Fibroblast of skin of abdomen (primary cell): ENCODE measurements at places on chromosomes 12 and 14.

DNA sequence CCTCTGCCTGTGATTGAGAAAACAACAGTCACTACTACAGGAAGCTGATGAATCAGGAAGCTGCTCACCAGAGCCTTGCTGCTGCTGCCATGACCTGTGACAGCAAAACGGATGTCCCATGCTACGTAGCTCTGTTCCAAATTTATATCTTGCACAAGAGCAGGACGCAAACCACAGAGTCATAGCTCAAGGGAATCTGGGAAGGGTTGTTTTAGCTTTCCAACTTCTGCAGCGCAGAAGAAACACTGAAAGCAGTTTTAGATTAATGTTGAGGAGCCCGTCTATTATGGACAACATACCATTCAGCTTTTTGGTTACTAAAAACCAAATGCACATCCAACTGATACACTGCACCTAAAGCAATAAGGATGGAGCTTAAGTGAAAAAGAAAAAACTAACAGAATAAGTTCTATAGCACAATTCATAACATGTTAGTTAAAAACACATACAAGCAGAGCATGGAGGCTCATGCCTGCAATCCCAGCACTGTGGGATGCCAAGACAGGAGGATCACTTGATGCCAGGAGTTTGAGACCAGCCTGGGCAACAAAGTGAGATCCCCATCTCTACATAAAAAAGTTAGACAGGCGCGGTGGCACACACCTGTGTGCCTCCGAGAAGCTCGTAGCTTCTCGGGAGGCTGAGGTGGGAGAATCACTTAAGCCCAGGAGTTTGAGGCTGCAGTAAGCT, 1.7 kb upstream of the ANKRD33 start:
- DNase-seq, result peak; percentile 92

DNA sequence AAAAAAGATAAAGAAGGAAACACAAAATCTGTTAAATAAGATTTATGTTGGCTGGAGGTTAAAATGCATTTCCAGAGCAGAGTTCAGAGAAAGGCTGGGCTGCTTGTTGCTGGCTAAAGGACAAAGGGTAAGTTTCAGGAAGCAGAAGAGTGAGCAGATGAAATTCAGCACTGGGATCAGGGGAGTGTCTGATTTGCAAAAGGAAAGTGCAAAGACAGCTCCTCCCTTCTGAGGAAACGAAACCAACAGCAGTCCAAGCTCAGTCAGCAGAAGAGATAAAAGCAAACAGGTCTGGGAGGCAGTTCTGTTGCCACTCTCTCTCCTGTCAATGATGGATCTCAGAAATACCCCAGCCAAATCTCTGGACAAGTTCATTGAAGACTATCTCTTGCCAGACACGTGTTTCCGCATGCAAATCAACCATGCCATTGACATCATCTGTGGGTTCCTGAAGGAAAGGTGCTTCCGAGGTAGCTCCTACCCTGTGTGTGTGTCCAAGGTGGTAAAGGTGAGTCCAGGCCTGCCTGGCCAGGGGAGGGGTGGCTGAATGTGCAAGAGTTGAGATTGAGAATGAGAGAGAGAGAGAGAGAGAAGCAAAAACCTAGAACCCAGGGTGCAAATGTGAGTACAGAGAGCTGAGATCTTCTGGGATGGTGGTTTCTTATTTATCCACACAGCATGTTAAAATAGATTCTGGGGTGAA, at the start of gene OAS1:
TSS of gene OAS1 (plus strand) at position 251 of the 703 bp plus-strand sequence. CDS start at position 329, 78 bp downstream.
- DNase-seq, result no peak

GRCh38 chr14:101360054-101360911, 201.0 kb upstream of the DIO3 start:
- no peak for DNase-seq

- DNase-seq, result peak; percentile 76
Measured at GRCh38 chr12:69056743-69057515, 124.0 kb upstream of the CPM start.

DNA sequence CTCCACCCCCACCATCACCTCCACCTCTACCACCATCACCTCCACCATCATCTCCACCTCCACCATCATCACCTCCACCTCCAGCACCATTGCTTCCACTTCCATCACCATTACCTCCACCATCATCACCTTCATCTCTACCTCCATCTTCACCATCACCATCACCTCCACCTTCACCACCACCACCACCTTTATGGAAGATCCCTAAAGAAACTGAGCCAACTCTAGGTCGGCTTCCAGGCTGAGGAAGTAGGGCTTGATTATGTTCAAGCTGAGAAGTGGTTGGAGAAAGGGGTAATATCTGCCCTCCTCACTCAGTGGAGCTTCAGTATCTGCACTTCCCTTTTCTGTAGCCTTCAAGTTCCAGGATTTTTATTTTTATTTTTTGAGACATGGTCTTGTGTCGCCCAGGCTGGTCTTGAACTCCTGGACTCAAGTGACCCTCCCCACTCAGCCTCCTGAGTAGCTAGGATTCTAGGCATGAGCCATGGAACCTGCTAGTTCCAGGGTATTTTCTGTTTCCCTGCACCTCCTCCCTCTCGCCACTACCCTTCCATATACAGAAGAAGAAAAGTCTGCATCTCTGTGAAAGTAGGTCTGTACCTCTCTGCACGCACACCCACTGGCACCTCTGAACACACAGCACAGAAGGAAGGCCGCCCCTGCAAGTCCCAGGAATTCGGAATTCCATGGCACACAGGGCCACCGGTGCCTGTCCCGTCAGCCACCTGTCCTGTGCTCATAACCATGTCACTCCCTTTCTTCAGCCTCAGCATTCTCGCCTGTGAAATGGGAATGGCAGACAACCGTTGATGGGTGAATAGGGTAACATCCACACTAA, 5.9 kb downstream of the ZBTB42 start:
- no peak for DNase-seq

DNA sequence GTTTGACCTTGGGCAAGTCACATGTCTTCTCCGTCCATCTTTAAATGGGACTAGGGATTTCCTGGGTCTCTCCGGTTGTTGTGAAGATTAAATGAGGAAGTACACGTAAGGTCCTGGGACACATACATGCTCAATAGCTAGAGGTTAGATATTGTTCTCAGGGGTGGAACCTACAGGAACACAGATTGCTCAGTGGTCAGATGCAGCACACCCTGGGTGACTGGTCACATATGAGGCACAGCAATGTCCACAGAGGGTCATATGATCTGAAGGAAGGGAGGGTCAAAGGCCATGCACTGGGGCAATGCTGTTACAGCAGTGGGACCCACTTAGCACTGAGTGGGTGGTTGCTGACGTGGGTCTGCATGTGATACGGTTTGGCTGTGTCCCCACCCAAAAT, 11.4 kb upstream of the SLC8B1 start:
- no peak for DNase-seq

GRCh38 chr12:754851-755562, 2.6 kb downstream of the WNK1 start:
- DNase-seq, result peak; percentile 64

GRCh38 chr12:25005376-25005775, 56.5 kb upstream of the BCAT1 start:
- no peak for DNase-seq

- no peak for DNase-seq
Measured at GRCh38 chr12:90858252-90858651, 96.7 kb downstream of the CCER1 start.

- DNase-seq, result no peak
Measured at GRCh38 chr14:95816539-95816938, 60.1 kb upstream of the TUNAR start.

GRCh38 chr14:58861586-58861985, 223.8 kb downstream of the DACT1 start:
- peak; percentile 53 for DNase-seq

GRCh38 chr12:99436584-99436983, 211.0 kb upstream of the GARIN6 start:
- no peak for DNase-seq

- no peak for DNase-seq
Measured at GRCh38 chr14:97346675-97347074, 549.5 kb downstream of the VRK1 start.

GRCh38 chr14:93458234-93458633, 27.5 kb downstream of the UNC79 start:
- DNase-seq, result no peak

GRCh38 chr12:116183741-116184141, 93.8 kb downstream of the MED13L start:
- peak; percentile 28 for DNase-seq

DNA sequence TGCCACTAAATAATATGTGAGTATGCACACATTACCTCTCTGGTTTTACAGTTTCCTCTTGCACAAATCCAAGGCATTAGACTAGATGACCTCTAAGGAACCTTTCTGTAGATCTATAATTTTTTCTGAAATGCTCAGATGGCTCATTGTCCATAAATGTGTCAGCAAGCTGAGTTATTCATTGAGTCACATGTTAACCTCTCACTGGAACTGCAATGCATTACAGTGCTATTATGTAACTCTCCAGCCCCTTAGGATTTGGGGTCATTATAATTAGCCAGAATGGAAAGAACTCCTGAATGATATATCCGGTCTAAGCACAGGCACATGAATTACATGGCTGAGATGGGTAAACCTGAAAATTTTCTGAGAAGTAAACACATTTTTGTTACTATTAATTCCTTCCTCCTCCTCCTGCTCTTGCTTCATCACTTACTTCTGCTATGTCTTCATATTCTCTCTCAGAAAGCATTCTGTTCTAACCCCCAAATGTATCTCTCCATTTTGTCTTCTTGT, 20.3 kb upstream of the DRAM1 start:
- peak; percentile 96 for DNase-seq

- DNase-seq, result no peak
Measured at GRCh38 chr12:52984136-52984535, 22.1 kb upstream of the EIF4B start.

DNA sequence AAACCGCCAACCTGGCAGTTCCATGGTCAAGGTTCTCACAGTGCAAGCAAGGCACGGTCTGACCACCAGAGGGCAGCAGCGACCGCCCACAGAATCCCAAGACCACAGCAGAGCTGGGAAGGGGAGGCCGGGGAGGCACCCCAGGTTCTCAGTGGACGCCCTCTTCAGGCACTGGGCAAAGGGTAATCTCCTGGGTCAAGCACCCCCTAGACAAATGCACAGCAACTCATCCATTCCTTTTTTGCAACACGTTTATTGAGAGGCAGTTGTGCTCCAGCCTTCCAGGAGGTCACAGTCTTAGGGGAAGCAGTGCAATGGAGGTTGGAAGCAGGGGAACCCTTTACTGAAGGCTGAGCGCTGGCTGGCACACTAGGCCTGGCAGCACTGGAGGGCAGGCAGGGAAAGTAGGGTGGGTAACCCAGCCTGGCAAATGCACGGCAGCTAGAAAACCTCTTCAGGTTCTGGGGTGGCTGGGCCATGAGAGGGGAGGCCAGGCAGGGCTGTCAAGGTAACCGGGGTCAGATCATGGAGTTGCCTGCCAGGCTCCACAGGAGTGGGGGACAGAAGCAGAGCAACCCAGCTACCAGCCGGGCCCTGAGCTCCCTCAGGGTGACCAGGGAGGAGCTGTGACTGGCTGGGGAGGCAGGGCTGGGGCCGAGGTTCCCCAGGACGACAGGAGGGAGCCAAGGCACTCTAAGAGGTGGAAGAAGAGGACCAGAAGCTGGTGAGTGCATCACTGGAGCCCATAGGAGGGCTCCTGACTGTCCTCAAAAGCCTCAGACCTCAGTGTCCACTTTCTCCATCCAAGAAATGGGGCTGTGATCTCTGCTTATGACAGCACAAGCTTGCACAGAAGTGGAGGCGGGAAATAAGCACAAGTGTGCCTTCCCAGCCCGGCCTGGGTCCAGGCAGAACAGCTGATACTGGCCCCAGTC, 1.8 kb upstream of the RHOF start:
- DNase-seq, result peak; percentile 76

DNA sequence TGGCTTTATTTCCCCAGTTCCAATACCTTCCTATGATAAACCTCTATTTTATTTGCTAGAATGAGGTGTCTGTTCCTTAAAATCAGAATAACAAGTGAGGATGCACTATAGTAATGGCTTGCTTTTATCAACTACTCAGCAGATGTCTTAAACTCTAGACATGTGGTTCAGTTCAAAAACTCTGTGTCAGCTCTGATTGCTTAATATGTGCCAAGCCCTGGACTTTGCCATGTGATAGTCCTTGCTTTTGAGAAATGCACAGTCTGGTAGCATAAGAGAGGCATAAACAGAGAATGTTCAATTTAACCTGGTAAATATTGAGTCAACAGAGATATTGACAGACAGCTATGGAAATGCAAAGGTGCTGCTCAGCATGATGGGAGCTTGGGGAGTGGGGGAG, 254.8 kb downstream of the PDZRN4 start:
- no peak for DNase-seq

DNA sequence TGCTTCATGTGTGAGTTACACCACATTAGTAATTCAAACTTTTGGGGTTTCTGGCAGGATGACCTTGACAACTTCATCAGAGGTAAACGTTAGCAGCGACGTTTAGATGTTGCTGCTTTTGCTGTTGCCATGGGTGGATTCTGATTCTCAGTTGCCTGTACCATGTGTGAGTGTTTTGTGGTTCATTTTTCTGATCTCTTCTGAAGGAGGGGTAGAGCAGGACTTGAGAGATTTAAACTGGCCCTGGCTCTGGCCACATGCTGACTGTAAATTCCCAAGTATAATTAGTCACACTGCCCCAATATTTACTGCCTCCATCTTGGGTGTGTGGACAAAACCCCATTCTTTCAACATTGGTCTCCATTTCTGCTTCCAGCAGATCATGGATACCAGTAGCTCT, 110.4 kb downstream of the ETV6 start:
- DNase-seq, result no peak

GRCh38 chr14:102050625-102051024, 36.2 kb downstream of the HSP90AA1 start:
- DNase-seq, result peak; percentile 86

- no peak for DNase-seq
Measured at GRCh38 chr14:89237921-89238529, 179.0 kb downstream of the FOXN3 start.

GRCh38 chr14:64434528-64434927, 30.8 kb upstream of the AKAP5 start:
- DNase-seq, result no peak

DNA sequence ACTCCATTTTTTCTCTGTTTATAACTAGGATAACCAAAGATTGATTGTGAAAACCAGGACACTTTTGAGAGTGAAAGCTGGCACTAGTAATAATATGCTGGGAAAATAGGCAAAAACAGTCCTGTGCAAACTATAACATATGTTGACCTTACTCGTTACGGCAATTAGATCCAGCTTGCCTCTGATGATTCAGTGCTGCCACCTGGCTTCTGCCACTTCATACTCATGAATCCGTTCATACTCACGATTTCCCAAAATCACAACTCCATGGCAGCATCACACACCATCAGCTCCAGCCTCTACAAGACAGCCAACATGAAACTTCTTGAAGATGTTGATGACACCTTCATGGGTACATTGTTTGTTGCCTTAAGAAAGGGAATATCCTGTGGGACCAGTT, 49.1 kb upstream of the CAND1 start:
- no peak for DNase-seq

GRCh38 chr12:56377310-56377988, 14.8 kb upstream of the APOF start:
- DNase-seq, result peak; percentile 13

DNA sequence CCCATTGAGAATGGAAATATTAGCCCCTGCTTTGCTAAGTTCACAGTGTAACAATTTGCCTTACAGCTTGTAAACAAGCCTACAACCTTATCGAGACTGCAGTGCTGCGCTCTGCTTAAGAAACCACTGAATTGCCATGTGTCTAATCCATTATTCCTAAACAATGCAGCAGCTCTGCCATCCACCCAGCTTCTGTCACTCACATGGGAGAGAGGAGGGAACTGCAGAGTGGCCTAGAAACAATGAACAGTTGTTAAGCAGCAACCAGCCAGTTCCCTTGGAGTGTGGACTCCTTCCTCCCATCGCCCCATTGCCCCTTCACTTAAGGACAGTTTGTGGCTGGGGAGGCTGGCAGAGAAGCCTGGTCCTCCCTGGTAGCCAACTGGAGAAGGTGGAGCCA, 42.9 kb downstream of the TESPA1 start:
- DNase-seq, result no peak

GRCh38 chr12:21771311-21771710, 3.2 kb downstream of the KCNJ8 start:
- DNase-seq, result peak; percentile 52
